ENCODE measurements at places on chromosomes 12 and 14.
A peak's percentile ranks its signal among the peaks of the same experiment; 100 is the strongest.

- no peak for DNase-seq
Measured at GRCh38 chr12:53956251-53956887, 1.7 kb downstream of the HOXC12 start.

DNA sequence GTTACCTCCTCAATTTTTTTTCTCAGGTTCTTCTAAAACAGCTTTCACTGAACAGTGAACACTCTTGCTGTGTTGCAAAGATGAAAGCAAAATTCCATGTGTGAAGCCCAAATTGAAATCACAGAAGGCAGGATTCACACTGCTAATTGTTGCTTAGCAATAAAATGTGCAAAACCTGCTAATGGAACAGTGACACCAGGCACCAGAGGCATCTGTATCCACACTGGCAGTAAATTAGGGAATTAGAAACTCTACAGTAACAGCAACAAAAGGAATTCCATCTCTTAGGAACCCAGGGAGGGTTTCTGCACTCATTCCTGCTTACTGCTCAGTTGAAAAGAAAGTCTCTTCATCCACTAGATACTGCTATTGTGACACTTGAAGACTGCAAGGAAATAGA lies 202.3 kb downstream of the GXYLT1 start:
- DNase-seq: no peak

DNA sequence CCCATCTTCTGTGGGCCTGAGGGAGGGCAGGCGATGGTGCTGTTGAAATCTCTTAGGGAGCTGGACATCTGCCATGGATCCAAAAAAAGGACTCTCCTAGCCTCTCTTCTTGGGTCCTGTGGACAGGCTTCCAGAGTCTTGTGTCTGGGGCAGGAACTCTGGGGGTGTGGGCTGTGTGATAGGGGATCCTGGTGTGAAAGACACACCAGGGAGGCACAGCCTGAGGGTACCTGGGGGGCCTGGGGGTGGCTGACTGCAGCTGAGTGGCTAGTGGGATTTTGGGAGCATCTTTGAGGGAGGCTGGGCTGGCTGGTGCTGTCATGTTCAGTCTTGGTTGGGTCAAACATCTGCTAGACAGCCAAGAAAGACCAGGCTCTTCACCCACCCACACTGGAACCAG lies 1.8 kb upstream of the KRT83 start:
- no peak for DNase-seq

GRCh38 chr12:97960741-97961608 lies 498.4 kb downstream of the RMST start:
- DNase-seq: peak; percentile 68

DNA sequence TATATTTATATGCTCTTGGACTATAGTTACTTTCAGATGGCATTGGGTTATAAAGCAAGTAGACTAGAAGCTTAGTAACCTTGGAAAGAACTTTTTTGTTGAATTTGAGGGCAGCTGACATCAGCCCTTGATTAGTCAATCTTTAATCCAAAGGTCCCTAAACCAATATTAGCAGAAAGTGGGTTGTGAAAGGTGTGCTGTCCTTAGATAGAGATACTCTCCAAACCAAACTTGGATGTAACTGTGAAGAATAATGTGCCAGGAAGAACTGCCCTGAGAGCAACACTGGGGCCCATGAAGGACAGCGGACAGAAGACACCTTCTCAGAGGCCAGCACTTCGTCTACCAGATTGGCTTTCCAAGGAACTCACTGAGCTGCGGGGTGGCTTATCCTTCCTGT lies 10.6 kb downstream of the CD163 start:
- DNase-seq: no peak

DNA sequence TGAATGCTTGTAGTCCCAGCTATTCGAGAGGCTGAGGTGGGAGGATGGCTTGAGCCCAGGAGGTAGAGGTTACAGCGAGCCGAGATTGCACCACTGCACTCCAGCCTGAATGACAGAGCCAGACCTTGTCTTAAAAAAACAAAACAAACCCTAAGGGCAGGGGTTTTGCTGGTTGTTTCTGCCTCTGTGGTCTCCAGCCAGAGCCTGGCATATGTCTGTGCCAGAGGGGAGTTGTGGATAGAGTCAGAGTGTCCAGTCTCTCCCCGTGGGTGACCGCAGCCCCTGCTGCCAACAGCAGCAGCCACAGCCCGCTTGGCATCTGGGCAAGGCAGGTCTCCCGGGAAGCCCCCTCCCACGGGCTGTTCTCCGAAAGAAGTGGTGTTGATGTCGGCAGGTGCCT lies 37.6 kb downstream of the MVK start:
- no peak for DNase-seq

GRCh38 chr14:24834956-24835355 lies 201.0 kb upstream of the GZMB start:
- DNase-seq: no peak

GRCh38 chr14:64807551-64807950 lies 72.2 kb downstream of the SPTB start:
- DNase-seq: no peak

DNA sequence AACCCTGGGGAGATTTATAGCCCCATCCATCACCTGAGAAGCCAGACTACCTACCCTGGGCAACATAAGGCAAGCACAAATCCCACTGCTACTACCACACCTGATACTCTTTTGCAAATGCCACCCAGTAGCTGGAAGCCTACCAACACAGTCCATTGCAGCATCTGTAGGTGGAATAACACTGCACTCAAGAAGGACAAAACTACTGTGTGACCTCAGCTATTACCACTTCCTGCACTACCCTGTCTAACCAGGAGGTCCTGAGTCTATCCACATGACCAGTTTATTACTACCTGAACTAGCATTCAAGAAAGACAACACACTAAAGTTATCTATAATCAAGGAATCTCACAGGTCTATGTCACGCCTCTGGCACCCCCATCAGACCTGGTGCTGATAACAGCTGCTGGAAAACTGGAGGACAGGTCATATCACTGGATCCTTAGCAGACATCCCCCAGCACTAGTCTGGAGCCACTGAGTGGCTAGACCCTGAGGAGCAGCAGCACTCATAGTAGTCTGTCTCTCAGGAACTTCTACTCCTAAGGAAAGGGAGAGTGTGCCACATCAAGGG lies 2.9 kb upstream of the CLEC1A start:
- no peak for DNase-seq

- DNase-seq: no peak
Measured at GRCh38 chr12:92290350-92290695, 144.7 kb upstream of the BTG1 start.

- DNase-seq: no peak
Measured at GRCh38 chr12:131087302-131087818, 133.7 kb downstream of the ADGRD1 start.

DNA sequence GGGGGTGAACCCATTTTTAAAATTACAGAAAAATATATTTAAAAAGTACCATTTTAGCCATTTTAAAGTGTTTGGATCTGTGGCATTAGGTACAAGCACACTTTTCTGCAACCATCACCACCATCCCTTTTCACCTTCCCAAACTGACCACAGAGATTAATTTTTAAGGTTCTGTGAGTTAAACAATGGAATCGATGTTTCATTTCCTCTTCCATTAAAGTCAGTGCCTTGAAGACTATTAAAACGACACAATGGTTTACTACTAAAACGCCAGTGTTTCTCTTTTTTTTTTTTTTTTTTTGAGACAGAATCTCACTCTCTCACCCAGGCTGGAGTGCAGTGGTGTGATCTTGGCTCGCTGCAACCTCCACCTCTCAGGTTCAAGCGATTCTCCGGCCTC lies 78.1 kb upstream of the GPR68 start:
- DNase-seq: no peak

DNA sequence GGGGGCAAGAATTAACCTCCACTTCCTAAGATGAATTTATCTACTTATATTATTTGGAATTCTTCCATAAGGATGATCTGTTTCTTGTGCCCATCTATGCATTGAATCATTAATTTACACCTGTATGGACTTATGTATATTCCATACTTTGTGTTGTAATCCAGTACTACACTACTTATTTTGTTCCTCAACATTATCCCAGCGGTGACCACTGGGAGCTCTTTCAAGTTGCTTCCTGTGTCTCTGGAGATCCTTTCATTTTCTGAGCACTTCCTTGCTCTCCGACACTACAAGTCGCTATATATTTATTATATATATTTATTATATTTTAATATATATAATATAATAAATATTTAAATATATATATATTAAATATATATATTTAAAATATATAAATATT lies 54.9 kb upstream of the SCN8A start:
- no peak for DNase-seq

DNA sequence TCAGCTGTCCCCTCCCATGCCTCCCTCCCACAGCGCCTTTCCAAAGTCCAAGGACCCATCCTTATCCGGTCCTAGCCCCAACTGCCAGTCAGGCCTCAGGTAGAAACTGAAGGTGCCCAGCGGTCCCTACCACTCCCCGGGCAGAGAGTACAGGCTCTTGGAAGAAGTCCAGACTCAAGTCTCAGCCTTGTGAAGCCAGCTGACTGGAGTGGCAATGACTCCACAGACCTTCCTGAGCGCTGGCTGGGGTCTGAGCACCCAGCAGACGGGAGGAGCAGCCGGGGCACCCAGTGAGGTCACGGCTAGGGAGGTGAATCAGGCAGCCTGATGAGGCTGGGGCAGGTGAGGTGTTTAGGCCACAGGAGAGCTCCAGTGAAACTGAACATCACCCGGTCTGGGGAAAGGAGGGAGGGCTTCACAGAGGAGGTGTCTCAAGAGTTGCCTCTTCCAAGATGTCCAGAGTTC lies 60.0 kb downstream of the ITPK1 start:
- no peak for DNase-seq

DNA sequence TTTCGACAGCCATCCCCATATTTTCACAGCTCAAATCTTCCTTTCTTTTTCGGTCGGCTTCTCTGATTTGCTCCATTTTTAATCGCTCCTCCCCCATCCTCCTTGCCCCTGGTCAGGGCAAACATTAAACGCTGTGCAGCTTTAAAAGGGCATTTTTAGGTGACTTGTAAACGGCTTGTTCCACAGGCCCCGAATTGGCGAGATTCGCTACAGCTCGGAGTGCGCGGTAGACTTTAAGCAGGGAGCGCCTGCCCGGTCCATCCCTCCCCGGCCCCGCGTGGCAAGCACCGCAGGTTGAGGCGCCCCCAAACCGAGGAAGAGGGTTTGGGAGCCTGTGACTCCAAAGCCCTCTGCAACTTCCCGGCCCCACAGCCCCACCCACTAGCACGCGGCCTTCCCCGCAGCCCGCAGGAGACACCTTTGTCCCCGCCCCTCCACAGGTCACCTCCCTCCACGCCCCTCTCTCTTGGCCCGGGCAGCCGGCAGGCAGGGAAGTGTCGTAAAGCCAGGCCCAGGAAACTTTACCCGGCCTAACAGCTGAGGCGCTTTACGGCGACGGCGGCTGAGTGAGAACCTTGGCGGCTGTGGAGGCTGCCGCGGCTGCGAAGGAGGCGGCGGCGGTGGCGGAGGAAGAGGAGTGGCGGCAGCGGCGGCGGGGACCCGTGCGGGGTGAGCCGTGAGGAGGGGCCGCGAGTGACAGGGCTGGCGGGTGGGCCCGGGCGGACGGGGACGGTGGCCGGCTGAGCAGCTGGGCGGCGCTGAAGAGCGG lies at the start of gene NAA30:
Gene NAA30, plus strand, starts transcription at position 550 of the 769 bp plus-strand sequence. CDS start 372 bp downstream, outside the sequence.
- DNase-seq: peak; percentile 97

DNA sequence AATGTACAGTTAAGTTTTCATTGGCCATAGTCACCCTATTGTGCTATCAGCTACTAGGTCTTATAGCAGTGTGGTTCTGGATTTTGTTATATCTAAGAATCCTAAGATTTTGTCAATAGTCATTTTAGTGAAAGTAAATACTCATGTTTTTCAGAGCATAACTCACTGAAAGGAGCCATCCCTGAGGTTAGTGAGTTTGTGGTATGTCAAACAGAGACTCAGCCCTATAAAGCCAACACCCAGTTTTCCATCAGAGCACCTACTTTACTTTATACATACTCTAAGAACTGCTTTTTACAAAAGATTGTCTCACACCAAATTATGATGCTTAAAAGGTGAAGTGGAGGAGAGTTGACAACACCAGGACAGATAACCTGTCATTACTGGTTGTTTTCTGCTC lies 686.3 kb upstream of the LRFN5 start:
- no peak for DNase-seq

DNA sequence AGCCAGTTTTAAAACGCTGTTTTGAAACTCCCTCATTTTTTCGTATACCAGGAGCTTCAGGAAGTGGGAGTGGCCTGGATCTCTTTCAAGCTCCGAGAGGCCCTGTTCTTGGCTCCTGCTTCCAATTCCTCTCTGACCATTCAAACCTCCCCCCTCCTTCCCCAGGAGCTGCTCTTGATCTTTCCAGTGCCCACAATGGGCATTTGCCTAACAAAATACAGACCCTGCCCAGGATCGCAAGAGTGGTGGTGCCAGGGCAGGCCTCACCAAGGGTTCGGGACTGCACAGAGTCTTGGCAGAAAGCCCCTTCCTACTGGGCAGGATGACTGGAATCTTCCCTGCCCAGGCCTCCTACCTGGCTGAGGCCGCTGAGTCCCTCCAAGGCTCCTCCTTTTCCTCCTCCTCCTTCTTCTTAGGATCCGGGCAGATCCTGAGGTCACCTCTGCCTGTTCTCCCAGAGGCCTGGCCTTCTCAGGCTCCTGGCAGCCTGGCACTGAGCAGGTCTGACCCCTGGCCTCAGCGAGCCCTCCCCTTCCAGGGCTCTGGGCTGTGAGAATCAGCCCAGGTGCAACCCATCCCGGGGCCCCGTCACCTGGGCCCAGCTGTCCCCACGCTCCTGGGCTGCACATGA lies 46.9 kb upstream of the NOS1 start:
- DNase-seq: no peak

GRCh38 chr12:39393890-39394289 lies 49.0 kb downstream of the KIF21A start:
- DNase-seq: no peak

DNA sequence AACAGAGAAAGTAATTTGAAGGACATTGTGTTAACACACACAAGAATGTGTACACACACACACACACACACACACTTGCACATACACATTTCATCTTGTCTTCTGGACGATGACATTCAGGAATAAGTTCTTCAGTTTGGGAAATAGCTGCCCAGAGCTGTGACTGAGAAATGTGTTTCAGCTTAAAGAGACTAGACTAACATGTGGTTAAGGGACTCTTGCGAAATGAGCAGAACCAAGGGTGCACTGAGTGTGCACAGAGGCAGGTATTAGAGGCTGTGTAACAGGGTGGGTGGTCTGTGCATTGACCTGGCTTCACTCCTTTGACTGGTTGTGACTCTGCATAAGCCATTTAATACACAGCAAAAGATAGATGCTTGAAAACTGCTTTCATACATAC lies 29.4 kb upstream of the KCNA5 start:
- DNase-seq: no peak

- no peak for DNase-seq
Measured at GRCh38 chr14:29724991-29725390, 202.7 kb downstream of the PRKD1 start.

DNA sequence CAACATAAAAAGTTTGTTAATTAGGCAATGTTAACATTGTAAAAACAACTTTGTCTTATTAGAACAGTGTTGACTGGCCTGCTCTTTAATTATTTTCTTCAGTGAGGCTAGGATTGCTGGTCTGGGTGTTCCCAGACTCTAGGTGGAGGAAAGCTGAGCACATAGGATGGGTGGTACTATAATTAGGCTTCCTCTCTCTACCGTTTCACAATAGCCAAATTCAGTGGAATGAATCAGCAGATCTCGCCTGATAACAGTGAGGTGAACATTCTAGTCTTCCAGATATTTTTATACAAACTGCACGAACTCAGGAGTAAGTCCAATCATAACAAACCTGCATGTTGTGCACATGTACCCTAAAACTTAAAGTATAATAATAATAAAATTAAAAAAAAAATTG lies 11.9 kb downstream of the PTGDR start:
- peak; percentile 56 for DNase-seq

- no peak for DNase-seq
Measured at GRCh38 chr12:82510386-82510785, 152.1 kb downstream of the METTL25 start.

GRCh38 chr12:117680312-117680711 lies 288.5 kb downstream of the KSR2 start:
- no peak for DNase-seq

- no peak for DNase-seq
Measured at GRCh38 chr14:42633504-42634095, 1026.9 kb downstream of the LRFN5 start.
